ENCODE measurements at places on chromosomes 6 and 20.

DNA sequence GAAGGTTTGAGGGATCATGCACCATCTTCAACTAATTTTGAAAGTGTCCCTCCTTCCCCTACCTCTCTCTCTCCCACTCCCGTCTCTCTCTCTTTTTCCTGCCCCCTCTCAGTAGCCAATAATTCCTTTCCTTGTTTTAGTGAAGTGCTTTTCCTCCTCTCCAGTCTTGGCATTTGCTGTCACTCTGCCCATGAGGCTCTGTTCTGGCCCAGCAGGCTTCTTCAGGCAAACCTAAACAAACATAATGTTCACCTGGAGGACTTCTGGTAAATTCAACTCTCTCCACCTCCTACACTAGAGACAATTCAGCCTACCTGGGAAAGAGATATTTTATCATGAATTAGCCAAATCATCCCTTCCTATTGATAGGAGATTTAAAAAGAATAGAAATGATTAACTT, 320.4 kb upstream of the RNF24 start:
- no peak for DNase-seq

GRCh38 chr6:36355819-36356218, 19.1 kb upstream of the BNIP5 start:
- DNase-seq, result no peak

DNA sequence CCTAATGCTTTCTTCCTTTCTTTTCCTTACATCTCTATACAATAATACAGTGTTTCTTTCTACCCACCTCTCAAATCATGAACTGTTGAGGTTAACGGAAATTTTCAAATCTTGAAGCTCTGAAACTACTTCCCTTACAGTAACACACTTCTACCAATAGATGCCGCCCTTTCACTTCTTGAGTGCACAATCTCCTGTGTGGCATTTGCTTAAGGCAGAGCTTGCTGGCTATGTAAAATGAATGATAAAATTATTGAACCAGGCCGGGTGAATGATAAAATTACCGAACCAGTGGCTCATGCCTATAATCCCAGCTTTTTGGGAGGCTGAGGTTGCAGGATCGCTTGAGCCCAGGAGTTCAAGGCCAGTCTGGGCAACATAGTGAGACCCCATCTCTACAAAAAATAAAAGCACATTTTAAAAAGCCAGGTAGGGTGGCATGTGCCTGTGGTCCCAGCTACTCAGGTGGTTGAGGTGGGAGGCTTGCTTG, 56.8 kb downstream of the KCNS1 start:
- DNase-seq, result no peak

GRCh38 chr6:33417128-33417902, 592 bp downstream of the CUTA start:
- no peak for DNase-seq

DNA sequence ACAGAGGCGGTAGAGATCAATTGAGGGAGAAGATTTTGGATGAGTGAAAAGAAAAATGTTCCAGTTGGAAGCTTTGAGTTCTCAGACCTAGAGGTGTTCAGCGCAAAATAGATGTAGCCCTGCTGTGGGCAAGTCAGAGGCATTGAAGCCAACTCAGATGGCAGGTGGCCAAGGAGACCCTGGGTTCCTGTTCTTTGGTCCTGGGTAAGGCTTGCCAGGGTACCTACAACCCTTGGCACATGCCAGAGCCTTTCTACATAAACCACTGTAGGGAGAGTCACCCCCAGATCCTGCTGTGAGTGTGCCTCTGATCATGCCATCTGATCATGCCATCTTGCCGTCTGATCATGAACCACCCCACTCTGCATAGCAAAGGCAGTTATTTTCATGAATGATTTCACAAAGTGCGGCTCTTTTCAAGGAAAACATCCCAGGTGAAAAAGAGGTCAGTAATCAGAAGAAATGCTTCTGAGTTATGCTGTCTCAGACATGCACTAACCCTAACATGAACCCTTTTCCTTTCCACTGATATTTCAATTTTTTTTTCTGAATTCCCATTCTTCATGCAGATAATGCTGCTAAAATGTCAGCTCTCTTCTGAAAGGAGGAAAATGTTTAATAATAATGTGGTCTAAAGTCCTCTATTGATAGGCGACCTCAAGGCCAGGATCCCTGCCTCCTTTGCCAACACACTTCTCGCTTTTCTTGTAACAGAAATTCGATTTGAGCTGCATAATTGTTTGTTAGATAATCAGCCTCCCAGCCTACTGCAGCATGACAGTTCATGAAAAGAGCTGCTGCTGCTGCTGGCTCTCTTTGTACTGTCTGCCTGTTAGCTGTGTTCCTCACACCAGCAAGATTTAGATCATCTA, 153.6 kb downstream of the MTHFD1L start:
- DNase-seq, result no peak

- no peak for DNase-seq
These were observed 115.9 kb downstream of the OTOR start for GRCh38 chr20:16864069-16864468.

DNA sequence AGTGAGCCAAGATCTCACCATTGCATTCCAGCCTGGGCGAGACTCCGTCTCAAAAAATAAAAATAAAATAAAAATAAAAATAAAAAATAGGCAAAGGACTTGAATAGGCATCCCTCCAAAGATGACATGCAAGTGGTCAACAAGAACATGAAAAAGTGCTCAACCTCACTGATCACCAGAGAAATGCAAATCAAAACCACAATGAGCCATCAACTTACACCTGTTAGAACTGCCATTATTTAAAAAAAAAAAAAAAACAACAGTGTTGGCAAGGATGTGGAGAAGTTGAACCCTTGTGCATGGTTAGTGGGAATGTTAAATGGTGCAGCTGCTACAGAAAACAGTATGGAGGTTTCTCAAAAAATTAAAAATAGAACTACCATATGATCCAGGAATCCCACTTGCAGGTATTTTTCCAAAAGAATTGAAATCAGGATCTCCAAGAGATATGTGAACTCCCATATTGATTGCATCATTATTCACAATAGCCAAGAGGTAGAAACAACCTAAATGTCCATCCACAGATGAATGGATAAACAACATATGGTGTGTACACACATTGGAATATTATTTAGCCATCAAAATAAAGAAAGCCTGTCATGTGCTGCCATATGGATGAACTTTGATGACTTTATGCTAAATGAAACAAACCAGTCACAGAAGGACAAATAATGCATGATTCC, 2.8 kb downstream of the C20orf203 start:
- no peak for DNase-seq

- DNase-seq, result no peak
These were observed 9.8 kb upstream of the AKAP7 start for GRCh38 chr6:131125431-131125830.

- DNase-seq, result peak; percentile 20
These were observed 25.4 kb upstream of the ASIP start for GRCh38 chr20:34215711-34216381.

- DNase-seq, result no peak
These were observed 67.6 kb upstream of the NFATC2 start for GRCh38 chr20:51610111-51610510.

GRCh38 chr6:163507965-163508364, 93.4 kb downstream of the QKI start:
- DNase-seq, result no peak

DNA sequence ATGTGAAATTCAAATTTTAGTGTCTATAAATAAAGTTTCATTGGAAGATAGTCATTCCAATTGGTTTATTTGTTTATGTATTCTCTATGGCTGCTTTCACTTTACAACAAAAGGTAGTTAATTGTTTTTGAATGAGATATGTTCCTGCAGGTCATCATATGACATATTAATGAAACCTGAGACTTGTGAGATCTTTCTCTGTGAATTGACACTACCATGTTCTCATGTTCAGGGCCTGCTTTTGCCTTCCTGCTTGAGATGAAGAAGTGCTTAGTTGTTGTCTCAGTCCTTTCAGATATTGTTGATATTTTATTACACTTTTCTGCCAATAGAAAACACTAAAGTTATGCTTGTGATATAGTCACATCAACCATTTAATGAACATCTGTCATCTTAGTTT, 132.5 kb downstream of the UTRN start:
- DNase-seq, result no peak

- no peak for DNase-seq
These were observed 13.5 kb downstream of the DEFB132 start for GRCh38 chr20:271069-271468.

DNA sequence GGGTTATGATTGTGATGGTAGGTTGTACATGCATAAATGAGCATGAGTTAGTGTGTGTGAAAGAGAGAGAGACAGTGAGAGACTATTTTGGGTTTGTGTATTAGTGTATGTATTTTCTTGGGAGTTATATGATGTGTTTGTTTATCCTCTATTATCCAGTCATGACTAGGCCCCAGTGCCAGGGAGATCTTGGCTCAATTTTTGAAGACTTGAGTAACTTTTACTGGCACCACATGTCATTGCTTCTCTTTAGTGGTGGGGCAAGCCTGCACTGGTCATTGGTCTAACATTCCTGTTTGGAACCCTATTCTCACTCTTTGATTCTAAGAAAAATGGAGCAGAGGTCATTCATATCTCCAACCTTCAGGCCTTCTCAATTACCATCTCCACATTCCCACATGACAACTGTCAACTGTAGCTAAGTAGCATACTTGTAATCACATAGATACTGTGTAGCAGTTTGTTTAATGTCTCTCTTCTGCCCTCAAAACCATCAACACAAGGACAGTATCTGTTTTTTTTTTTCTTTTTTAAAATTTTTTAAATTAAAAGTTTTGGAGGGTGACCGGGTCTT, 8.8 kb downstream of the L3MBTL1 start:
- no peak for DNase-seq

DNA sequence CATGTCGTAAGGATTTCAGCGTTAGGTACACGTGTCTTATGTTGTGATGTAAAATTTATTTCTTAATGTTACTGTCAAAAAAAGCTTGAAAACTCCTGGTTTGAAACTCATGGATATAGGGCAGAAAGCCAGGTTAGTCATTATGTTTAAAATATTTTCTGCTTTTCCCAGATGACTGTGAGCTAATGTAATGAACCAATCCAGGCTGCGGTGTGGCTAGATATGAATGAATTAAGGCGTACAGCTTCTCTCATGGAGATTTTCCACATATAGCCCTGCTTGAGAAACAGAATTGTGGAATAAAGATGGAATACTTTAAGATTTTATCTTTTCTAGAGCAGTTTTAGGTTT, 80.3 kb upstream of the STMND1 start:
- no peak for DNase-seq

DNA sequence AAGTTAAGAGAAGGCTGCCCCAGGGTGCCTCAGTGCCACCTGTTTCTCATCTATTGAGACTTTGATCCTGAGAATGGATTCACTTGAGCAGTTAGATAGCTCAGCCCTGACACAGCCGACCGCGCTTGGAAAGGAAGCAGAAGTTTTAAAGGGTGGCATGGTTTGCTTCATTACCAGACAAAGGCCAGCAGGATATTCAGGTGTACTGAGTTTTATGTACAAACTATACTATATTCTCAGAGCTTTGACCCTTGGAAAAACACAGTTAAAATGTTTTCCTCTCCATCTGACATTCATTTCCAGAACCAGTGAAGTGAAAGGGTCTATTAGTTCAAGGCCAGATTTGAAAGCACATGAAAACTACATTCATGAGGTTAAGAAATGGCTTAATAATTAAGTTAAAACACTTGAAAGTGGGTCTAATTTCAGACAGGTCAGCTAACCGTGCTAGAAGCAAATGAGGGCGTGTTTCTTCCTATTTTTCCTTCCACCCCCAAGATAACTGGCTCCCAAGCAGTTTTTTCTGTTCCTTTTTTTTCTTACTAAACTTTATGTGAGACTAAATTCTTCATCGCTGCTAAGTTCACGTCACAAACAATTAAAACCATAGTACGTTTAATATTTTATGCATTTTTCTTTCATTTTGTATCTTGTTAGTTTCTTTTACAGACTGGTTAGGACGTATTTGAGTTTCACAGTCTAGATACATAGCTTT, 385.3 kb upstream of the SOX4 start:
- DNase-seq, result no peak

- DNase-seq, result no peak
These were observed 103.1 kb downstream of the EPB41L2 start for GRCh38 chr6:130959951-130960350.

DNA sequence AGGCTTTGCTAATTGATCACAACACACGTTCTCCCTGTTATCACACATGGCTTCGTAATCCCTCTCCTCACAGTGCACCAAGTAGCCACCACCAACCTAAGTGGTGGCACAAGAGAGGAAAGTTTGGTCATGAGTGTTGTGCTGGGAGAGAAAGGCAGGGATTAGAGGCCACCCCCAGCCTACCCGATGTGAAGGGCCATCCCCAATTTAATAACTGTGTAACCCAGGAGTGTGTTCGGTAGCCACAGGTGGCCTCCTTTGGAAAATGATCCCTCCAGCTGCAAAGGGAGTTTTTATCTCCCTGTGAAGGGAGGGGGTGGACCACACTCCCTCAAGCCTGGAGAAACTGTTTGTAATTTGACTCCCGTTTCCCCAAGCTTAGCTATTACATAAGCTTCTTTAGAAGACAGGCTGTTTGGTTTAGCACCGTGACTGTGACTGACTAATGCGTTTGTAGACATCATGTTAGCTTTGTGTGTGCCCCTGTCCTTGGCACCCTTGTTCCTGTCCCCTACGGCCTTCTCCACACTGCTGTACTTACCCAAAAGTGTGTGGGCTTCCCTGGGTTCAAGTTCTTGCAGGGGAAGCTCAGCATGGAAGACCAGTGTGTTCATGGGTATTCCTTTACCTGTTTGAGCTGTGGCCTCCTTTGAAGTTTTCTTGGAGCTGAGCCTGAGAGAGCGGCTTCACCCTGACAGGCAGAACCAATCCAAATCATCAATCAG, 20.6 kb downstream of the PPP1R16B start:
- no peak for DNase-seq

DNA sequence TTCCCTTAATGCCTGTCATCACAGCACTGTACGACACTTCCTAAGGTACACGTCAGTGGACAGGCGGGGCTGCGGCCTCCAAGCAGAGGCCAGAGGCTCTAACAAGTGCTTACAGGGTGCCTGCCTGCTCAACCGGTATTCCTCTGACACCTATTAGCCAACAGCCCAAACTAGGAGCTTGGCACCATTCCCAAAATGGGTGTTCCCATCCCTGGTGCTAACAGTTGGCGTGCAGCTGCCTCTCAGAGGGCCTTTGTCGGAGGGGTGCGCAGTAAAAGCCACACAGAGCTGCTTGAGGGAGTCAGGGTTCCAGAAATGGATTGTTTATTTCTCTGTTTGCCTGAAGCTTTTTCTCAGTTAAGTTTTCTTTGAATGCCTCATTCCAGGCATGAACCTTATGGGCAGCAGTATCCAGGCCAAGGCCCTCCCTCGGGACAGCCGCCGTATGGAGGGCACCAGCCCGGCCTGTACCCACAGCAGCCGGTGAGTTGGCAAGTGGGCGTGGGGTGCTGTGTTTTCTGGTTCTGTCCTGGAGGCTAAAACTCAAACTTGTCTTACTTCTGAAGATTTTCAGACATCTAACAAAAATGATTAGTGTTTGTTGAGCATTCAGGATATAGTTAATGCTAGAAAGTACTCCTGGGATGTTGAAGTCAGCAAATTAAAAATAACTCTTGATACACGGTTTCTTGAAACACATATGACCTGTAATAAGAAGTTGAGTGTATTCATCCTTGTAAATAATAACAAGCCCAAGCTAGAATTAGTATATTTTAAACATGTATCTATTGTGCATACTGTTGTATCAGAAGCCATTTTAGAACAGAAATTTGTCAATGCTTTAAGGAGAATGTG, 124.7 kb downstream of the TMEM242 start:
- DNase-seq, result no peak

- no peak for DNase-seq
These were observed 94.4 kb upstream of the ADGRF4 start for GRCh38 chr6:47603995-47604394.
